SJSA1 (cell line): ENCODE measurements at places on chromosomes 4 and X. TPM values are rescaled to one million over a fixed set of nuclear protein-coding genes. Genes with fewer than 3 reads are reported as not detected.

GRCh38 chrX:666762-667720 is 36.5 kb downstream of the SHOX start:
- no peak for DNase-seq

- no peak for DNase-seq
These were observed 109.2 kb upstream of the IGFBP7 start for GRCh38 chr4:57219431-57219830.

Gene USP51
- 1.8 and 1.9 TPM in 2 replicates for total RNA-seq

DNA sequence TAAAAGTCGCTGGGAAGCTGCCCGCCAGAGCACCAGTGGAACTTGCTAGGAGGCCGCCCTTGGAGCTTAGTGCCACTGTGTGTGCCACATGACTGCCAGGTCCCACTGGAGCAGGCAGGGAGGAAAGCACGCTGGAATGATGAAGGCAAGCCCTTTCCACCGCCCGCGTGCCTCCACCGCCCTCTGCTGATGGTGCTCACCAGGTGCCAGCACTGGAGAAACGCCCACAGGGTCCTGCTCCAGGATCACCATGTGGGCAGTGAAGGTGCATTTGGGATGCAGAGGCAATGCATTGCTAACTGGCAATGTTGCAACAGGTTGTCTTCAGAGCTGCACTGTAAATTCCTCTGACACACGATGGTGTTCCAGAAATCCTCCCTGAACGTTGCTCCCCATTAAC is 76.3 kb downstream of the SHROOM2 start:
- DNase-seq, result no peak

Gene UGT8
- not detected in 2 replicates for total RNA-seq

Gene PASD1
- not detected in 2 replicates for total RNA-seq

DNA sequence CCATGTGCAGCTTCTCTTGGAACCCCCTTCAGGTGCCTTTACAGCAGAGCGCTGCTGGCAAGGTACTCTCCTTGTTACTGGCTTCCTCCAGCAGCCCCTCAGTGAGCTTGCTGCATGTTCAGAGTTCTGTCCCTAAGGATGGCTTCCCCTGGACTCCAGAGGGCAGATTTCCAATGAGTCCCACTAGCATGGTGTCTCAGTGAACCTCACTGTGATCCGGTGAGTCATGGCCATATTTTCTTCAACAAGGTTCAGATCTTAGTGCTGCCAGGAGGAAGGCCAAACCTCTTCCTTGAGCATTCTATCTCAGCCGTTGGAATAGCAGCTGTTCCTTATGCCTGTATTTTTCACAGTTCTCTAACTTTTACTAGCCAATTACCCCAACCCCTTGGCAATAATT is 98.8 kb downstream of the CASK start:
- DNase-seq, result no peak

DNA sequence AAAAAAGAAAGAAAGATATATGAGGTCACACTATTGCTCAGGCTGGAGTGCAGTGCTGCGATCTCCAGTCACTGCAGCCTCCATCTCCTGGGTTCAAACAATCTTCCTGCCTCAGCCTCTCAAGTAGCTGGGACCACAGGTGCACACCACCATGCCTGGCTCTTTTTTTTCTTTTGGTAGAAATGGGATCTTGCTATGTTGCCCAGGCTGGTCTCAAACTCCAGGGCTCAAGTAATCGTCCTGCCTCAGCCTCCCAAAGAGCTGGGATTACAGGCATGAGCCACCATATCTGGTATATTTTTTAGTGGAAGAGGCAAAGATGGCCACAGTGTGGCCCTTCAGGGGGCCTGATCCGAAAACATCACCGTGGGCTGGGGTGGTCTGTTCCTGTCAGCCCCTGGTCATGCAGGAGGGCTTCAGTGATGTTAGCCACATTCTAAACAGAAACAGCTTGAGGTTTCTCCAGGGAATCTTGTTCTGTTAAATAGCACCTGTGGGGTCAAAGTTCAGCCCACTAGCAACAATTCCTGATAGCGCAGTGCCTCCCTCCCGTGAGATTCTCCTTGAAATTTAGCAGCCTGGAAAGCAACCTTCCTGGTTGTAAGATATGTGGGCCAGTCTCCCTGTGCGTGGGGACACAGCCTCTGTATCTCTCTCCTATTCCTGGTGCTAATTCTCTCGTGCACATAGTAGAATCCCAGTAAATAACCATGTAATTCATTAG is 7.3 kb upstream of the DHRSX start:
- DNase-seq, result no peak

- DNase-seq, result no peak
These were observed 129.3 kb downstream of the SLIT2 start for GRCh38 chr4:20381005-20381404.

DNA sequence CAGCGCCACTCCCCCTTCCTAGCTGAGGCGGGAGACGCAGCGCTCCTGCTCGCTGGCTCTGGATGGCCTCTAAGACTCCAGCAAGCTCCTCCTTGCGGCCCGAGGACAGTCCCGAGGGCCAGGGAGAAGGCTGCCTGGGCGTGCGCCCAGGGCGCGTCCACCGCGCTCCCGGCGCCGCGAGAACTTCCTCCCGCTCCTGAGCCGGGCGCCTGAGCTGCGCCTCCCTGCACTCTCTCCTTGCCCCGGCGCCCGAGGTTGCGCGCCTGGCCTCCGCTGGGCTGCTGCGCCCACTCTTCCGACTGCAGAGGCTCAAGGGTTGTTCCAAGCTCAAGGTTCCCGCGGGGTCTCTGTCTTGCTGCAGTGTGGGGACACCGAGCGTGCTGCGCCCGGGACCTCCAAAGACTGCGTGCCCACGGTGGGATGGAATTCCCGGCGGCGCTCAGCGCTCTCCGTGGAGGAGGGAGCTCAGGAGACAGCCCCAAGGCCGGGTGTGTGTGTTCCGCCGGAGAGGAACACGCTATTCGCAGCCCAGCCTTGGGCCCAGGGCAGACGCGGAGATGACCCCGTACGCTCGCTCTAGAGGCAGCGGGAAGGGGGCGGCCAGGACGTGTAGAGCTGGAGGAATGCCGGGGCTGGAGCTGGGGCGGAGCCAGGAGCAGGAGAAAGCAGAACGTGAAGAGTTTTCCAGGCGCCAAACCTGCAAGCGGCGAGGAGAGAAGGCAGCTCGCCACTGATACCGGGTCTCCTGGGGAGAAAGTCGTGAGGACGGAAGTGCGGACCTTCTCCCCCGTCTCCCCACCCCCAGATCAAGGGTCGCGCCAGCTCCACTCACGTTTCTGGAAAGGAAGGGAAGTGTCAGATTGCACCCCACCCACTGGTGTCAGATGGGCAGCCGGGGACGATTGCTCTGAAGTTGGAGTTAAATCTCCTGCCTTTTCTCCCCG is at the start of gene ARHGAP6:
TSS of gene ARHGAP6 (minus strand) at position 753 of the 944 bp plus-strand sequence. CDS start 1,092 bp downstream, outside the sequence.
- peak; percentile 42 for DNase-seq

Gene MTTP
- total RNA-seq, result 0.11 TPM in 1 of 2 replicates, not detected in the other

Gene TREX2
- 0.39 TPM in 1 of 2 replicates, not detected in the other for total RNA-seq

DNA sequence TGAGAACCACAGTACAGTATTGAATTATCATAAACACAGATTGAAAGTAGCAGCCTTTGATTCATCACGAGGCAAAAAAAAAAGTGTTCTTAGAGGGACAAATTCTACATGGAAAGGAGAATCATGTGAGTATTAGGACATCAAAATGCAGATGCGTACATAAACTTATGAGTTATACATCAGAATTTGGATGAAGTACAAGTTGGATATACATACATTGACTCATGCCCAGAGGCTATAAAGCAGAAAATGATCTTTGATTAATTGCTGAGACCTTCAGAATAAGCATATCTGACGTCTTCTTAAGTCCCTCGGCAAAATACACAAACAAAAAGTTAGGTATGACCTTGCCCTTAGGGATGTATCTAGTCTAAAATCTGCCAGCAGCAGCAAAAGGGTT is 206.4 kb downstream of the LDB2 start:
- DNase-seq, result no peak

DNA sequence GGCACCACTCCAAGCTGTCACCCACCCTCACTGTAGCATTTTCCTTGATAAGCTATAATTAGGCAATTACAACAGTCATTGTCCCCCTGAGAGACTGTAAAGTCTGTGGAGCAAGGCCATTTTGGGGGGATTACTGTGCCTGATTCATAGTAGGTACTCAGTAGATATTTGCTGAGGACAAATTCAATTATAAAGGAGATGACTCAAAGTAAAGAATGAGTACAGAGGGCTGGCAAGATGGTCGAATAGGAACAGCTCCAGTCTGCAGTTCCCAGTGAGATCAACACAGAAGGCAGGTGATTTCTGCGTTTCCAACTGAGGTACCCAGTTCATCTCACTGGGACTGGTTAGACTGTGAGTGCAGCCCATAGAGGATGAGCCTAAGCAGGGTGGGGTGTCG is 42.0 kb downstream of the MAOB start:
- no peak for DNase-seq

DNA sequence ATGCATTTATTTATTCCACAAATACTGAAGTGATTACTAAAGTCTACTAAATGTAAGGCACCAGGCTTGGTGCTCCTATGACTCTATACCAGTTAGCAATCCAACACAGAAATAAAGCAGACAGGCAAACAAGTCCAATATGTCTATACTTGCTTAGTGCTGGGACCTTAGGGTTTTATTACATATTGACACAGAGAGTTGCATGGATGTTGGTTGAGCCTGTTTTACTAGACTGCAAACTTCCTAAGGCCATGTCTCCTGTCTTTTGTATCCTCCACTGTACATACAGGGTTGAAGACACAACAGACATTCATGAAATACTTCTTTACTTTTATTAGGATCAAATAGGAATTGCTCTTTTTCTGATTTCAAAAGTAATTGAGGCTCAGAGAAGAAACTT is 69.0 kb downstream of the LNX1 start:
- no peak for DNase-seq

DNA sequence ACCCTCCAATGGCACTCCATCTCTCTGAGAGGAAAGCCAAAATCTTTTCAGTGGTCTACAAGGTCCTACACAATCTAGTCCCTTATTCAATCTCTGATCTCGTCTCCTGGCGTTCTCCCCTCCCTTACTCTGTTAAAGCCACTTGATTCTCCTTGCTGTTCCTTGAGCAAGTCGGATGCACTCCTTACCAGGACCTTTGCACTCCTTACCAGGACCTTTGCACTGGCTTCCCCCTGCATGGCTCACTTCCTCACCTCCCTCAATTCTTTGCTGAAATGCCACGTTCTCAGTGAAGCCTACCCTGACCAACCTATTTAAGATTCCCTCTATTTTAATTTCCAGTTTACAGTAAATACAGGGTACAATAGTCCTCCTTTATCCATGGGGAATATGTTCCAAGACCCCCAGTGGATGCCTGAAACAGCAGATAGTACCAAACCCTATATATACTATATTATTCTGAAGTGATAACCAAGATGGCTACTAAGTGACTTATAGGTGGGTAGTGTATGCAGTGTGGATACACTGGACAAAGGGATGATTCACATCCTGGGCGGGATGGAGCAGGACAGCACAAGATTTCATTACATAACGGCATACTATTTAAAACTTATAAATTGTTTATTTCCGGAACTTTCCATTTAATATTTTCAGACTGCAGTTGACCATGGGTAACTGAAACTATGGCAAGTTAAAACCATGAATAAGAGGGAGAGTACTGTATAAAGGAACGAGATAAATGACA is 6.5 kb upstream of the DLG3 start:
- DNase-seq, result no peak

GRCh38 chrX:105870445-105870844 is 48.1 kb downstream of the NRK start:
- no peak for DNase-seq

DNA sequence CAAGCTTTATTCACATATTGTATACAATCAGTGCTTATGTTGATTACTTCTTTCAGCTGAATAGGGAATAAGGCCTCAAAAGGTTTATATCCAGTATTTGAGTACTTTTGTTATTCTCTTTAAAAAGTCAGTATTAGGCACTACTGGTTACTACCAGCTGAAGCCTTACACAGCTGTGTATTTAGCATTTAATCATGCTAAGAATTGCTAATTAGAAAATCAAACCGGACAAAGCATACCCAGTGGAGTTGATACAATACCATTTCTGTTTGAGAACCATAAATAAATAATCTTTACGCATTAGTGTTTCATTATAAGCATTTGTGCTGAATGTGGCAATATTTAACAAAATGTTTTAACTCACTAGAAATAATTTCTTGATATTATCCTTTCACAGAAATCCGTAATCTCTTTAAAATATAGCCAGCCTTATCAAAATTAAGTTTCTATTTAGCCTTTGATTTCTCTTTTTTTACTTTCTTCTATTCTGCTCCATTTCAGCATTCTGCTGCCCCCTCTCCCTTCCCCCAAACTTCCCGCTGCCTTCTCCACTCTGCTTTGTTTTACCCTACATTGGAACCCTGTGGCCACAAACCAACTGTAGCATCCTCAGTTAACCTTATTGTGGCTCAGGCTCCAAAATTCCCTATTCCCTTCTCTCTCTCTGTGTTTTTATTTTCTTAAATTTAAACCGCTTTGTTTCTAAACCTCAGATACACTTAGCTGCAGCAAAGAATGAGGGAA is 37.8 kb downstream of the UGT8 start:
- DNase-seq, result no peak

Gene MAGEB1
- total RNA-seq, result not detected in 2 replicates

Gene SLC26A1
- total RNA-seq, result not detected in 2 replicates

- no peak for DNase-seq
These were observed 584.0 kb upstream of the TENM3 start for GRCh38 chr4:181659202-181659601.

GRCh38 chrX:44816367-44816766 is 27.5 kb upstream of the DUSP21 start:
- no peak for DNase-seq

- no peak for DNase-seq
These were observed 27.1 kb downstream of the STAG2 start for GRCh38 chrX:123988423-123989111.

Gene EFHC2
- not detected in 2 replicates for total RNA-seq

- DNase-seq, result no peak
These were observed 7.6 kb downstream of the SLC25A43 start for GRCh38 chrX:119406776-119407175.

GRCh38 chrX:132022967-132023895 is at the start of gene STK26:
STK26 (plus strand) TSS chrX:132023302; CDS start chrX:132023618, 316 bp downstream.
- DNase-seq, result peak; percentile 0

Gene SPRY1
- total RNA-seq, result 0.06 and 2.7 TPM in 2 replicates

DNA sequence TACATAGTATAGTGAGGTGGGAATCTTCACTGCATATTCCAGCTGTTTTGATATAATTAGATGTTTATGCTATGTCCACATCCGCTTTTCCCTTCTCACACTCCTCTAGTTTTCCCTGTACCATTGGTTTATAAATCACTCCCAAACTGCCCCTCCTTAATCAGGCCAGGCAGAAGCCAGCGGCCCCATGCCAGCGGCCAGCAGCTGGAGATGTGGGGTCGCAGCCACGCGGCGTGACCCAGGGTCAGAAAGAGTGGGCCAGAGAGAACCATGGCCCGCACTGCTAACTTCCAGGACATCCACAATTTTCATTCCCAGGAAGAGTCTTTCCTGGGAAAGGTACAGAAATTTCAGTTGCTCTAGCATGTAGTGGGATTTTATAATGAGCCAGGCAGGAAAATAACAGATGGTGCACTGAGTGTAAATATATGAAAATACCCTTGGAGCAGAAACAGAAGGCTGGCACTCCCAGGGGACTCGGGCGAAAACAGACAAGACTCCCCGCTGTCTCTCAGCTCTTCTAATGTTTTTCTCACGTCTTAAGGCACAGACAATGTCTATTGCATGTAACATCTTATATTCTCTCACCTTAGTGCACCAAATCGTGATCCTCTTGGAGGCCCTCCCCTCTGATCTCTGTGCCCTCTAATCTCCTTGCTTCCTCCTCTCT is 145.9 kb upstream of the ZFP42 start:
- no peak for DNase-seq
